Activated T-helper 2 cell treated with anti-CD3 and anti-CD28 coated beads, Interferon-gamma antibody, Interleukin-2, Interleukin-4, amounts not matched to agents 10 μg/mL and 5 μg/mL and 100 μg/mL, durations not matched to agents 14 hours and 24 hours and 36 hours (primary cell): ENCODE measurements at places on chromosomes 6 and 20. TPM values are rescaled to one million over a fixed set of nuclear protein-coding genes. Genes with fewer than 3 reads are reported as not detected.

GRCh38 chr6:34610819-34611477 is 54.8 kb upstream of the SPDEF start:
- no peaks in the 10 kb centered on the region for H3K27me3 ChIP-seq
- peaks cover 10% of the 10 kb centered on the region for H3K36me3 ChIP-seq
- H3K4me3 ChIP-seq, result no peak overlapping the region
- H3K27ac ChIP-seq, result no peak overlapping the region
- peaks cover 24% of the 10 kb centered on the region for H3K4me1 ChIP-seq

PTCHD4 gene
- total RNA-seq, result not detected in 2 replicates

- H3K4me3 ChIP-seq, result no peak overlapping the region
- no peaks in the 10 kb centered on the region for H3K36me3 ChIP-seq
- no peak overlapping the region for H3K27ac ChIP-seq
These were observed 122.2 kb upstream of the TFAP2D start for GRCh38 chr6:50591135-50591534.

- no peak for DNase-seq
- no peak overlapping the region for H3K4me3 ChIP-seq
- no peaks in the 10 kb centered on the region for H3K27me3 ChIP-seq
- no peak overlapping the region for H3K27ac ChIP-seq
- H3K4me1 ChIP-seq, result no peaks in the 10 kb centered on the region
These were observed 37.5 kb upstream of the FAM8A1 start for GRCh38 chr6:17562636-17563035.

GRCh38 chr6:168935628-168936010 is 318.0 kb downstream of the THBS2 start:
- peaks cover 9% of the 10 kb centered on the region for H3K27me3 ChIP-seq
- no peaks in the 10 kb centered on the region for H3K36me3 ChIP-seq

DNA sequence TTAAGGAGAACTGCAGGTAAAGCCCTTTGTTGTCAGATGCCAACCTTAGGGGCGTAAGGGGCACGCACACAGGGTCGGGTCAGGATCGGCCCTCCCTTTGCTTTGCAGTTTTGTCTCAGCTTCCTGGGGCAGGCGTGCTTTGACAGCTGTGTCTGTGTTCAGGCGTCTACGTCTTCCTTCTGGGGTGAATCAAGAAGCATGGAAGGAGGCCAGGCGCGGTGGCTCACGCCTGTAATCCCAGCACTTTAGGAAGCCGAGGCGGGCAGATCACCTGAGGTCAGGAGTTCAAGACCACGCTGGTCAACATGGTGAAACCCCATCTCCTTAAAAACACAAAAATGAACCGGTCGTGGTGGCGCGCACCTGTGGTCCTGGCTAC is 1.3 kb downstream of the ZGPAT start:
- peaks cover 73% of the 10 kb centered on the region for H3K36me3 ChIP-seq
- H3K4me3 ChIP-seq, result peak overlapping the region; percentile 81
- no peak for DNase-seq

- no peak overlapping the region for H3K27ac ChIP-seq
- no peaks in the 10 kb centered on the region for H3K4me1 ChIP-seq
- H3K4me3 ChIP-seq, result no peak overlapping the region
- DNase-seq, result no peak
These were observed 19.9 kb downstream of the TREM1 start for GRCh38 chr6:41266541-41266940.

DNA sequence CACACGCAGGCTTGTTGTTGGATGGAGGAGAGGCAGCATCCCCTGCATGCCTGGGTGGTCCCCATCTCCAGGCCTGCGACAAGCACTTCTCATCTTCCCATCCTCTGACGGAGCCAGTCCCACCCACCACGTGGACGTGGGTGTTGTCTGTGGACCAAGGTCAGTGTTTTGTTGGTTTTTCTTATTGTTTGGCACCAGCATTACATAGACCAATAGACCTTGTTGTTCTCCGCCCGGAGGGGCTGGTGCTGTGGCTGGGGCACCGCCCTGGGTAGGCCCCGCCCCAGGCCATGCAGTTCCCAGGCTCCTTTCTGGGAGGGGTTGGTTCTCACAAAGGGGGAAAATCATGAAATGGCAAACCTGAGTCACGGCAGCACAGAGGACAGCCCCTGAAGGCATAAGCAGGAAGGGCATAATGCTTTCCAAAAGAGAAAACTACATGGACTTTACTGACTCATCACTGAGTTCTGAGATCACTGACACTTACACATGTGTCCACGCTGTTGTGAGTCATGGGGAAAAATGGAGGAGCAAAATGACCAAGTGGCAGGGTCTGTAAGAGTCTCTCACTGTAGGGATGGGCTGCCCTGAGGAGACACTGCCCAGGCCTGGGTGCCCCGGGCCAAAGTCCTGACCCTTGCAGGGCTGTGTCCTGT is 90.8 kb downstream of the THBS2 start:
- H3K36me3 ChIP-seq, result no peaks in the 10 kb centered on the region
- no peak overlapping the region for H3K27ac ChIP-seq
- no peaks in the 10 kb centered on the region for H3K4me1 ChIP-seq

GRCh38 chr6:160293844-160294243 is 35.2 kb upstream of the SLC22A2 start:
- no peak for DNase-seq
- H3K27ac ChIP-seq, result no peak overlapping the region
- H3K4me3 ChIP-seq, result no peak overlapping the region
- H3K27me3 ChIP-seq, result no peaks in the 10 kb centered on the region
- H3K4me1 ChIP-seq, result no peaks in the 10 kb centered on the region
